A549 treated with AZD2906 at 1 μM for 4 hours (cell line): ENCODE measurements at places on chromosomes 7 and 10. TPM values are rescaled to one million over a fixed set of nuclear protein-coding genes. Genes with fewer than 3 reads are reported as not detected.

The LIPM gene
- total RNA-seq = not detected in 5 replicates

The CACNB2 gene
- total RNA-seq = 0.06 TPM in 1 of 5 replicates, not detected in the others

The TDRD1 gene
- not detected in 5 replicates for total RNA-seq

The SPDYE1 gene
- total RNA-seq = not detected in 5 replicates
